ENCODE measurements at places on chromosomes 5 and 9. TPM values are rescaled to one million over a fixed set of nuclear protein-coding genes. Genes with fewer than 3 reads are reported as not detected.

Gene LCP2
- not detected for total RNA-seq

Gene FBP2
- not detected for total RNA-seq

Gene CDC20B
- total RNA-seq, result not detected

DNA sequence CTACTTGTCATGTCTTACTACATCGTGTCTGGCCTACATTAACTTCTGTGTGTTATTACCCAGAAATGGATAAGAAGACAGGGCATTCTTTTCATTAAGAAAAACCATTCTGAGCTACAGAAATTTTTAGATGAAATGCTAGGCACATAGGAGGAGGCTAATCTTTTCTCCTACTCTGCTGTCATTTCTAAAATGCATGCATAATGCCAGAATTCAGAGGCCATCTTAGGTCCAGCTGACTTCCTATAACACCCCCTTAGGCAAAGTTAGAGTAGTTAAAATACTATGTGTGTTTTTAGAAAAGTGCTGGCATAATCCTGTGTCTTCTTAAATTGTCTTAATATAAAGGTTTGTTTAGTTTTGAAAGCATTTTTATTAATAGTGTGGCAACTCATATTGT, 352.6 kb downstream of the CSNK1G3 start:
- no peak for DNase-seq

- H3K4me1 ChIP-seq, result peaks cover 23% of the 10 kb centered on the region
- peak; percentile 100 for DNase-seq
- H3K36me3 ChIP-seq, result no peaks in the 10 kb centered on the region
- no peaks in the 10 kb centered on the region for H3K27me3 ChIP-seq
- H3K4me3 ChIP-seq, result no peak overlapping the region
- peak overlapping the region; percentile 92 for H3K27ac ChIP-seq
Measured at GRCh38 chr9:70601000-70601951, 186.8 kb upstream of the KLF9 start.

DNA sequence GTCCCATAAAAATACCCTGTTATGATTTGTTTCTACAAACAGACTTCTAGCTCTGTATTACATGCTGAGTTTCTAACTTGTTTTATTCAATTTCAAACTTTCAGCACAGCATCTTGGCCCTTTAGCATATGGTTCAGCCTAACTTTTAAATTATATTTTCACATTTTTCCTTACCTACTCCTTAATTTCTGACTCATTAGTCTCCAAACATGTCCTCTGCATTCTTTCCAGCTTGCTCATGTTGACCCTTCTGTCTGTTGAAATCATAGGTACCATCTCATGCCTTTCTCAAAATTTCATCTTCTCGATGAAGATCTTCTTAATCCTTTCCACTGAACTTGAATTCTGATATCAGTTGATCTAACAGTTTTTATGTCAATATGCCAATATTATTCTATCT, 200.9 kb upstream of the RIOK2 start:
- H3K27ac ChIP-seq, result no peak overlapping the region
- H3K36me3 ChIP-seq, result no peaks in the 10 kb centered on the region
- H3K4me3 ChIP-seq, result no peak overlapping the region
- peak; percentile 23 for DNase-seq
- no peaks in the 10 kb centered on the region for H3K4me1 ChIP-seq
